Caki2 (cell line): ENCODE measurements at places on chromosomes 7 and 10.

DNA sequence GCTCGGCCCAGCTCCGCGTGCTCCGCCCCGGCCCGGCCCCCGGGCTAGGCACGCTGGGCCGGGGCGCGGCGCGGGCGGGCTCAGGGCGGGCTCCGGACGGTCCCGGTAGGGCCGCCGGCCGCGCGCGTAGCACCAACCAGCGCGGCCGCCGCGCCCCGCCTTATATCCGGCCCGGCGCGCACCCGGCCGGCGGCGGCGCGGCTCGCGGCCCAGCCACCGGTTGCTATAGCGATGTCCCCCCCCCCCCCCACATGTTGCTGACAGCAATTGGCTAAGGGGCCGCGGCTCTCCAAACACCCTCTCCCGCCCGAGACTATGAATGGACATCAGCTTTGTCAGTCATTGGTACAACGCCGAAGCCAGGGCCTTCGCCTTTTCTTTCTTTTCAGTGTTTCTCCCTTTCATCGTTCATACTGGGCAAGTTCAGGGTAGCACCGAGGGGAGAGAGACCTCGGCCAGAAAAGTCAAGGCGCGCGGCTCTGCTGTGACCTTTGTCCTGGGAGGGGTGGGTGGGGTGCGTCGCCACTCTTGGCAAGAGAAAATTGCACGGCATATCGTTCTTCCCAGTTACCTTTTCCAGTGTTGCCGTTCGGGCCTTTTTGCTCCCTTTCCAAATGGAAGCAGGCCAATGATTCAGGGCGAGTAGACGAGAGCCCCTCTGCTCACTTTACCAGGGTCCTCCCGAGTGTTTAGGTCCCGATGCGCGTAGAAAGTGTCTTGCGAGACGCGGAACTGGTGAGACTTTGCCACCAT, 354.2 kb downstream of the DNAJB6 start:
- DNase-seq, result no peak

- peak; percentile 82 for DNase-seq
Measured at GRCh38 chr10:34906067-34906965, 91.2 kb upstream of the PARD3 start.

DNA sequence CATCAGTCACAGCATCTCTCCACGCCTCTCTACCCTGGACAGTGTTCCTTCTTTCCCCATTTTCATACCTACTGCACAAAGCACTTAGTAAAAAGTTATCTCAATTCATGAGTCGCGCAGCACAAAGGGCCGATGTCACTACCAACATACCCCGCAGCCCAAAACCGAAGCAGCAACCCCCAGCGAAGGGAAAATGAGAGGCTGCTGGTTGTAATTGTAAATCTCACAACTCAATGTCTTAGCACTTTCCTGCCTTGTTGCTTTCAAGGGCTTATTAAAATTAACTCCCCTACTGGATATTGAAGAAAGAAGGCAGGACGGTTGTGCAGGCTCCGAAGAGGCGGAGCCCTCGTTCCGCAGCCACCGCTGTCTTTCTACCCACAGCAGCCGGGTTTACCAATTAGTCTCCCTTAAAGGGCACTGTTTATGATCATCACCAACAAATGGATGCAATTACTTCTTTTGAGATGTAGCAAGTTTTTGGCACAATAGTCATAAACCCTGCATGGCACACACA, 6.5 kb downstream of the DIP2C start:
- DNase-seq, result no peak

DNA sequence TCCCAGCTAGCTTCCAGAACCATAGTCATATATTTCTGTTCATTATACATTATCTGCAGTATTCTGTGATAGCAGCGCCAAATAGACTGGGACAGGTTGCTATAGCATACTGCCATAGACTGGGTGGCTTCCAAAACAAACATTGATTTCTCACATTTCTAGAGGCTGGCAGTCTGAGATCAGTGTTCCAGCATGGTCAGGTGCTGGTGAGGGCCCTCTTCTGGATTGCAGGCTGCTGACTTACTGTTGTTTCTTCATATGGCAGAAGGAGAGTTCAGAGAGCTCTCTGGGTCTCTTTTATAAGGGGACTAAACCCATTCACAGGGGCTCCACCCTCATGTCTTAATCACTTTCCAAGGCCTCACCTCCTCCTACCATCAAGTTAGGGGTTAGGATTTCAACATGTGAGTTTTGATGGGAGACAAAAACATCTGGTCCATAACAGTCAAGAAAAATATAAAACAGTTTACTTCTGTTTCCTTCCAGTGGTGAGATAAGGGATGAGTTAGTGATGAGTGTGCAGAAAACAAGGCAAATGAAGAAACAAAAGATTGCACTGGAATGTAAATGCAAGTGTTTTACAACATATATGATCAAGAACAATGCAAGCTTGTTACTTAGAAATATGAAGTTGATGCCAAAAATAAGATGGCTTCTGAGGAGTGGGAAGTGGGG, 399.0 kb upstream of the C7orf33 start:
- DNase-seq, result no peak

- DNase-seq, result no peak
Measured at GRCh38 chr10:600234-600633, 89.2 kb downstream of the DIP2C start.

DNA sequence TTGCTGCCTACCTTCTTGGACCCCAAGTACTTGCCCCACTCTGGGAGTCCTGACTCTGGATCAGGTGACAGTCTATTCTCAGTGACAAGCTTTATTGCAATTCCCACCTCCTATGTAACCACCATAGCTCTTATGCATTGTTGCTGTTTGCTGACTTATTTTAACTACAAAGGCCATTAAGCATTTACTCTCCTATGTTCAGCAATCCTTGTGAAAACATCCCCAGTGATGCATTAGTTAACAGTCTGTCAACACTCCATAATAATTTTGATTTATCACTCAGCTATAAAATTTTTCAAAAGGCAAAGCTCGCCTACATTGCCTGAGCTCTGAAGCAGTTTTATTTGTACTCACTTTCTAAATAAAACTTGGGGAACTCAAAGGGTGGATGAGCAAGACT, 871.8 kb upstream of the SORCS1 start:
- DNase-seq, result no peak
